Mesothelial cell of epicardium (in vitro differentiated cells): ENCODE measurements at places on chromosomes 16 and 17. TPM values are rescaled to one million over a fixed set of nuclear protein-coding genes. Genes with fewer than 3 reads are reported as not detected.

The PRKCB gene
- total RNA-seq: 0.27 to 0.38 TPM (median 0.27 TPM) in 3 replicates

The MGAT5B gene
- 0.47 to 1.0 TPM (median 0.78 TPM) in 3 replicates for total RNA-seq

The NUP88 gene
- 61.7 to 67.6 TPM (median 66.3 TPM) in 3 replicates for total RNA-seq

The CYB5B gene
- total RNA-seq: 96.6 to 102 TPM (median 101 TPM) in 3 replicates

The TP53TG3 gene
- total RNA-seq: not detected in 3 replicates

The TMC7 gene
- 1.6 to 1.9 TPM (median 1.6 TPM) in 3 replicates for total RNA-seq

The TP53TG3D gene
- total RNA-seq: not detected in 3 replicates
